ENCODE measurements at places on chromosomes 1 and 21.

DNA sequence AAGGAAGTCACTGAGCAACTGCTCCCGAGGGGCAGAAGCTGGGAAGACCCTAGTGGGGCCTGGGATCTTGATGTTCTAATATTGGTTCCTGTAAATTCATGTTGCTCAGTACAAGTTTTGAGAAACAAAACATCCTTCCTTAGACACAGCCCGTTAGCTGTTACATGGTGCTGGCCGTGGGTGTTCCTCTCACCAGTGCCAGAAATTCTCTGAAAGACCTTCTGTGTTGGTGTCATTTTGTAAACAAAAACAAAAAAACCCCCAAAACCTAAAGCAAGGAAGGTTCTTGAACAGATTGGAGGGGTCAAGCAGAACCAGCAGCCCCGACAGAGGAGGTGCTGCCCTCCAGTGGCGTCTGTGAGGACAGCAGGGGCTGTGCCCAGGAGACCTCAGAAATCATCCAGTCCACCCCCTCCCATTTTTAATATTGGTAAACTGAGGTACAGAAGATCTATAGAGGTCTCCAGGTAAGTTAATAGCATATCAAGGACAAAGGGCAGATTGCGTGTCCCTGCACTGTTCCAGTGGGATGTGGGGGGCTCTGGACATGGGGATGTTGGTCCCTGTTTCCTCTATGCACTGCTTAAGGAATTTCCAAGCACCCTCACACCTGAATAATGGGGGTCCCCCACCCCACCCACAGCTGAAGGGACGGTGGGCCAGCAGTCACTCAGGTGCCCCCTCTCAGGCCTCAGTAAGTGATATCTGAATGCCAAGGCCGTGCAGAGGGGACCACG lies 38.2 kb downstream of the SLC2A7 start:
- peak; percentile 50 for DNase-seq

GRCh38 chr1:43098200-43098599 lies 73.9 kb downstream of the EBNA1BP2 start:
- DNase-seq: no peak

DNA sequence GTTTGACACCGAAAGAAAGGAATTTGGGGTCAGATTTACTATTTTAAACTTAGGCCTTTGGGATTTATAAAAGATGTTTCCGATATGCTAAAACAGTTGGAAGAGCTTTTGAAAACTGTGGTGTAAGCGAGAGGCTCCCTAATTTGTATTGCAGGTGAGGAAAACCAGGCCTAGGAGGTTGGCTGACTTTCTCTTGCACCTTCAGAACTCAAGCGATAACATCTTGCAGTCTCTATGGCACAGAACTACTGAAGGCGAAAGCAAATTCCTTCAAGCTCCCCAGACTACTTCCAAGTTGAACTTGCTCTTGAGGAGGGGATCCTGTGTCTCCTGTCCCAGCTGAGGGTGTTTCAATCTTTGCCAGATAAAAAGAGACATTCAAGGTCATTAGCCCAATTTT lies 685.7 kb downstream of the ADGRL2 start:
- no peak for DNase-seq

DNA sequence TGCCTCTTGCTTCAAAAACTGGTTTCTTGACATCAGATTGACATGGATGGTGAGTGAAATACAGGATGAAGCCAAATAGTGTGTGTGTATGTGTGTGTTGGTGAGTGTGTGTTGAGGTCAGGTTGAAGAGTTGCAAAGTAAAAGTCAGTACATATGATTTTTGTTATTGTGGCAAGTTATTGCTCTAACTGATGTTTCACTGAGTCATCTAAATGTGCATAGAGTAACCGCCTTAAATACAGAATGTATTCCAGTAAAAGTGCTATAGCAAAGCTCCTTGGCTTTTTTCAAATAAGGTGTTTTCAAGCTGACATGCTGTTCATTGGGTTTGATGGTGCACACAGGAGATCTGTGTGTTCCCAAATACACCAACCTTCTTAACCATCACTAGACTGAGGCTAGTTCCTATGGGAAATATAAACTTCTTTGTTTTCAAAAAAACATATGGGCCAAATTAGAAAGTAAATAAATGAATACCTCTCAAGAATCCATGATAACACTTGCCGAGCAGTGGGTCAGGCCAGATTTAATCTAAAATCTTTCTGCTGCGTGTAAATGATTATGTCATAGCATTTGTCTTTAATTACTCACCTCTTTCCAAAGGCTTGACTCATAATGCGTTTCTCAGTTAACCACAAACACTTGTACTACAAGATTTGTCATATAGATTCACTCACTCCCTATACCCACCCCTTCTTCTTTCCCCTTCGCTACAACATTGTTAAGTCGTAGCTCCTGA lies 151.1 kb downstream of the LYPLAL1 start:
- DNase-seq: no peak

DNA sequence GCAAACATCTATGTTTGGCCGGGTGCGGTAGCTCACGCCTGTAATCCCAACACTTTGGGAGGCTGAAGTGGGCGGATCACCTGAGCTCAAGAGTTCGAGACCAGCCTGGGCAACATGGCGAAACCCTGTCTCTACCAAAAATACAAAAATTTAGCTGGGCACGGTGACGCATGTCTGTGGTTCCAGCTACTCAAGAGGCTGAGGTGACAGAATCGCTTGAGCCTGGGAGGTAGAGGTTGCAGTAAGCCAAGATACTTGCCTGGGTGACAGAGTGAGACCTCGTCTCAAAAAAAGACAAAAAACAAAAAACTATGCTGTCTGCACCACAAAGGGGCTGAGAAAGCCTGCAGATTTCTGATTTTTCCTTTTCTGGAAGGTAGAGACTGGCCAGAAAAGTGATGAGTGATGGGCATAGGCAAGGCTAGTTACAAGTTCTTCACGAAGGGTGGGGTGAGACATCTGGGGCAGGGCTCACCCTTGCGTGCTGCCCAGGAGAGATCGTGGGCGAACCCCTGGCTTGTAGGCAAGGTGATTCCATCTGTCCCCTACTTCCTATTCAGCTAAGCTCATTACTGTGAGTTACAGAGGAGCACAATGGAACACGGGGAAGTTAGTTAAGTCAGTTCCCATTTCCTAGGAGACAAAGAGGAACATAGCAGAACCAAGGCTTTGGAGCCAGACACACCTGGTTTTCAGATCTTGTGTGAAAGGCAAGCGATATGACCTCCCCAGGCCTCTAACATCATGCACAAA lies 3.2 kb downstream of the SLC2A1 start:
- no peak for DNase-seq

- no peak for DNase-seq
Measured at GRCh38 chr21:42495765-42496119, 282 bp downstream of the RSPH1 start.

DNA sequence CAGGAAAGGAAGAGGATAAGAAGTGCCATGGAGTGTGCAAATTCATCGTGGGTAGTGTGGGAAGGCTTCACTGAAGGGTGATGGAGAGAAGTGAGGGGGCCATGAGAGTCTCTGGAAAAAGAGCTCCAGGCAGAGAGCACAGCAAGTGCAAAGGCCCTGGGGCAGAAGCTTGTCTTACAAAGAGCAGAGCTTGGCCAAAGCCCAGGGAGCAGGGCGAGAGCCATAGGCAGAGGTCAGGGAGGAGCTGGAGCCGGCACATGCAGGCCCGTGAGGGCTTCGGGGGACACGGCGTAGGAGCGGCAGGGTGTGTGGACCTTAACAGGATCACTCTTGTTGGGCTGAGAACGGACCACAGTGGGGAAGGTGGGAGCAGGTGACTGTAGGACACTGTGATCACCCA lies 83.7 kb upstream of the EDN2 start:
- DNase-seq: no peak

- DNase-seq: no peak
Measured at GRCh38 chr21:33067457-33067856, 2.5 kb upstream of the OLIG1 start.

DNA sequence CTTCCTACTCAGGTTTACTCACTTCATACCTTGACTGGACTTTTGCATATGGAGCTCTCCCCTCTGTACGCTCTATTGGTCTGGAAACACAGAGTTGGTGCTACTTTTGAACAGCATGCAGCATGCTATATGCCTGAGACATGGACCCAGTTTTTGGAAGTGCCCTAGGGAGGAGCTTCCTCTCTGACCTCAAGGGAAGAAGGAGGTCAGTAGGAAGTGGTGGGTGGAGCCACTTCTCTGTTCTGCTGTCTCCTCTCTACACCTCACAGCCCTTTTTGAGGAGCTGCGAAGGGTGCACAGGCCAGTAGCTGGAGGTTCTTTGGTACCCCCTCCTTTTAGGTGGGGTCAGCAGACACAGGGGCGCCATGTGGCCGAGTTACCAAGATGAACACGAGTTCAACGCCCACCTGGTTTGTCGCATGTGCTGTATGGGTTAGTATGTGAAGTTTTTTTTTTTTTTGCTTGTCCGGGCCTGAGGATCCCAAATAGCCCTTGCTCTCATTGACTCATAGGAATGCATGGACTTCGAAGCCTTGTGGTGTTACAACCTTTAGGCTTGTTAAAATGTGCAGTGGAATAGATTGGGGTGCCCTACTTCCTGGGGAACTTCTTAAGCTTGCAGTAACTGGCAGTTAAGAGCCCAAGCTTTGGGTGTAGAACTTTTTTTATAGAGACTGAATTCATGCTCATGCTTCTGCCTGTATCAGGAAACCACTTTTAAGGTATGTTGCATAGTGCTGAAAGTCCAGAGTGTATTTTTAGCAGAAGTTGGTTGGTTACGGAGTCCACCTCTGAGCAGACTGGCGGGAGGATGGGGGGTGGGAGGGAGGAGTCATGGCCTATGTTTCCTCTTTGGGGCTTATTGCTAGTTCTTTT lies 10.7 kb downstream of the MACF1 start:
- DNase-seq: no peak

- peak; percentile 8 for DNase-seq
Measured at GRCh38 chr1:45543581-45544417, 6.8 kb upstream of the AKR1A1 start.

DNA sequence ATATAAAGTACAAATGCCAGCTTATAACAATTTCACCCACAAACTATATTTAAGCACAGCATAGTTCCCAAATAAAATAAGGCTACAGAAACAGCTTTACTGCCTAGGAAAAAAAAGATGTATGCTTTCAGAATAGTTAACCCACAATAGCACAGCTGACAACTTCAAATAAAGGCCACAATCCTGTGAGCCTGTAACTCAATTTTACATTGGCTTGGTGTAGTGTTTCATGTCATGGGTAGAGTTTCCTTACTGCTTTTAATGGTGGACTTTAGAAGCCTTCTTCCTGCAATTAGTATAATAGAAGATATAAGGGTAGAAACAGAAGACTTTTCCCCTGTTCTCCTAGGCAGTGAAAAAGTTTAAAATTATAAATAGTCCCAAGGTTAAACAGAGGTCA lies 44.3 kb upstream of the ZC3H11B start:
- DNase-seq: no peak

DNA sequence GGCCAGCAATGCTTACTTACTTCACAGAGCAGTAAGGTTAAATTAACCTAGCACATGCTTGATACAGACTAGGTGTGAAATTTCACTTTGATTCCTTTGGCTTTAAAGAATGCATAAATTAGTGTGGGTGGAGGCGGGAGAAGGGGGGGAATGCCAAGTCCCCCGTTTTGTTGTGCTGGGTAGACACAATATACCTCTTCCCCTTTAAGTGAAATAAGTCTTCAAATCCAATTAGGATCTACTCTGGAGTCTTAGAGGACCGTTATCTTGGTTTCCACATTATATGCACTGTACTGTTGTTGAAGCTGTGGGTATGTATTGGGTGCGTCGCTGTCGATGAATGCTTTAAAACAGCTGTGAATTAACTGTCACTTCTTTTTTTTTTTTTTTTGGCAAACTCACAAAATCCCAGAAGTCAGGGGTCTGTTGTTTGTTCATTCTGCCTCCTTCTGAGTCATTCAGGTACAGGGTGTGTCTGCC lies 1.6 kb upstream of the S1PR1 start:
- DNase-seq: no peak

- DNase-seq: no peak
Measured at GRCh38 chr1:51351907-51352306, 21.5 kb upstream of the TTC39A start.

DNA sequence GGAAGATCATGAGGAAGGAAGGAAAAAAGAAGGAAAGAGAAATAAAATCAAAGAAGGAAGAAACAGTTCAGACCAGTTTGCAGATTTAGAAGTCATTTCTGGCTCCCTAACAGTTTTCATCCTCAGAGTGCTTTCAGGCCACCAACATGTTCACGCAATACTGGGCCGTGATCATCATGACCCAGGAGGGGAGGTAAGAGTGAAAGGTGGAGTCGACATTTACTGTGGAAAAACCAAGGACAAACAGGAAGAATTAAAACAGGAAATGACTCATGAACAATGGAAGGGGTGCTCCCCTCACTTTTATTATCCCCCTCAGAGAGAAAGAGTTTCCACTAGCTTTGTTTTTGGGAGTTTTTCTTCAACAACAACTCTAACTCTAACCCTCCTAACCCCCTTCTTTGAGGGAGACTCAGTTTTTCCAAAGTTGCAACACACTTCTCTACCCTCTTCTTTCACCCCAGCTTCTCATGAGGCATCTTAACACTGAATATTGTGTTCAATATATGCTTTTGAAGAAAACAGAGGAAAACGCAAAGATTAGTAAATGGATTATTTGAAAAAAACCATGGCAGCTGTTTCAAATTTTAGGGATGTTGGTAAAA lies 60.4 kb downstream of the VANGL2 start:
- DNase-seq: no peak

- no peak for DNase-seq
Measured at GRCh38 chr1:98920441-98921110, 84.1 kb downstream of the PLPPR5 start.

DNA sequence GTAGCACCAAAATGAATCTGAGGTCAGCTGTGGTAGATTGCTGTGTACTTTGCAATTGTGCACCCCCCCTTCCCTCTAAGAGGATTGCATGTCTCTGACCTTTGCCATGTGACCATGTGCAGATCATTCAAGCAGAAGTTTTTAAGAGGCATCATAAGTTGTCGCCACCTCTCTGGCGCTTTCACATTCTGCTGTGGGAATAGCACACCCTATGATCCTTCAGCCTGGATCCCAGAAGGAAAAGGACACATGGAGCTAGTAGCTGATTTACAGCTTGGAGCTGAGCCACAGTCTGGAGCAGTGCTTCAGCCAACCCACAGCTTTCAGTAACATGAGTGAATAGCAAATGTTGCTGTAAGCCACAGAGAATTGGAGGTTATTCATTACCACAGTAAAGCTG lies 158.5 kb downstream of the TSEN15 start:
- DNase-seq: no peak

GRCh38 chr1:50368179-50369007 lies 54.9 kb downstream of the DMRTA2 start:
- no peak for DNase-seq

- no peak for DNase-seq
Measured at GRCh38 chr1:166875302-166875733, 746 bp downstream of the TADA1 start.

- no peak for DNase-seq
Measured at GRCh38 chr1:218813237-218813636, 360.4 kb upstream of the LYPLAL1 start.
